ENCODE measurements at places on chromosomes 1 and 21. TPM values are rescaled to one million over a fixed set of nuclear protein-coding genes. Genes with fewer than 3 reads are reported as not detected.

DNA sequence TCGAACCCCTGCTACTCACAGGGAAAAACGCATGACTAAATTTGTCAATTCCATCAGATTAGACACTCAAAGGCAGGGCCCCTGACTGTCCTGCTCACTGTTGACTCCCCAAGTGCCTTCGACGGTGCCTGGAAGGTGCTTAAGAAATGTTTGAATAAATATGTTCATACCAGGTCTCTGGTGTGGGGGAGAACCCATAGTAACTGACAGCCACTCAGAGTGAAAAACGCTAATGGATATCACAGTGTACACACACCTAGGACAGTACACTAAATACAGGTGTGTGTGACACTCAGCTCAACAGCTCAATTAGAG is 39.7 kb upstream of the WASF2 start:
- DNase-seq, result no peak

The C1QTNF12 gene
- 7.8 TPM for total RNA-seq

- no peak for DNase-seq
Observed at GRCh38 chr1:35573198-35574124, at the start of gene TFAP2E. TSS of gene TFAP2E (plus strand) at chr1:35573314. CDS start at chr1:35573578, 264 bp downstream.

- no peak for DNase-seq
Observed at GRCh38 chr1:232385221-232385620, 244.7 kb downstream of the SIPA1L2 start.

- DNase-seq, result no peak
Observed at GRCh38 chr1:114902343-114902742, 47.7 kb downstream of the SYCP1 start.

GRCh38 chr21:44838039-44838895 is 20.4 kb upstream of the SUMO3 start:
- DNase-seq, result no peak

The CDK11A gene
- 58.0 TPM for total RNA-seq

DNA sequence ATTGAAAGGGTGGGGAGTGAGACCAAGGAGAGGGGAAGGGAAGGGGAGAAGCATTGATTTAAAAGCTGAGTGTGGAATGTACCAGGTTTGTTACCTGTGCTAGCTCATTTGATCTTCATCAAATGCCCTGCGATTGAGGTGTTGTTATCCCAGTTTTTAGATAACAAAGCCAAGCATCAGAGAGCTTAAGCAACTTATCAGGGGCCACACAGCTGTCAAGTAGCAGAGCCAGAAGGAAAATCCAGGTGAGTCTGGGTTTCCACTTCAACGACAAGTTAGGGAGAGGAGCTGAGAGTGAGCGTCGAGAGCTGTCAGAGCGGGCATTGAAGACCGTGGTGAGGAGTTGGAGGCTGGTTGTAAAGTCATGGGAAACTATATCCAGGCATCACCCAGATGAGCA is 146.9 kb upstream of the IRF2BP2 start:
- DNase-seq, result no peak

The LYPD8 gene
- not detected for total RNA-seq

- DNase-seq, result no peak
Observed at GRCh38 chr1:21629971-21630370, 39.2 kb downstream of the RAP1GAP start.

- no peak for DNase-seq
Observed at GRCh38 chr21:38533887-38534286, 35.6 kb upstream of the ERG start.

GRCh38 chr1:208837242-208837641 is 593.1 kb upstream of the PLXNA2 start:
- no peak for DNase-seq

GRCh38 chr21:41641821-41642701 is 124.8 kb downstream of the RIPK4 start:
- no peak for DNase-seq

DNA sequence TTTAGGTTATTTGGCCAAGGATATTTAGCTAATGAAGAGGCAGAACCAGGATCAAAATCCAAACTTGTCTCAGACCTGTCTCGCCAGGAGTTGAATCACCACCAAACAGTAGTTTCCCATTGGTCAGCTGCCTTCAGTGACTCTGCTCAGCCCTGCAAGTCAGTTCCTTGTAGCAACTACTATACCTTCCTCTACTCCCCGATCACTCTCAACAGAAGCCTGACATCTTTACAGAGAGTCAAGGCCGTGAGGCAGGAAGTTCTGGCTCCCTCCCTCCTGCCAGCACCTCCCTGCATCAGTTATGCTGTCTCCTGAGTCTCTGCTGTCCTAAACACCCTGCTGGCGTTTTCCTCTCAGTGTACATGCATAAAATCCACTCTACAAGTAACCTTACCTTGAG is 13.2 kb downstream of the PSMD4 start:
- no peak for DNase-seq

DNA sequence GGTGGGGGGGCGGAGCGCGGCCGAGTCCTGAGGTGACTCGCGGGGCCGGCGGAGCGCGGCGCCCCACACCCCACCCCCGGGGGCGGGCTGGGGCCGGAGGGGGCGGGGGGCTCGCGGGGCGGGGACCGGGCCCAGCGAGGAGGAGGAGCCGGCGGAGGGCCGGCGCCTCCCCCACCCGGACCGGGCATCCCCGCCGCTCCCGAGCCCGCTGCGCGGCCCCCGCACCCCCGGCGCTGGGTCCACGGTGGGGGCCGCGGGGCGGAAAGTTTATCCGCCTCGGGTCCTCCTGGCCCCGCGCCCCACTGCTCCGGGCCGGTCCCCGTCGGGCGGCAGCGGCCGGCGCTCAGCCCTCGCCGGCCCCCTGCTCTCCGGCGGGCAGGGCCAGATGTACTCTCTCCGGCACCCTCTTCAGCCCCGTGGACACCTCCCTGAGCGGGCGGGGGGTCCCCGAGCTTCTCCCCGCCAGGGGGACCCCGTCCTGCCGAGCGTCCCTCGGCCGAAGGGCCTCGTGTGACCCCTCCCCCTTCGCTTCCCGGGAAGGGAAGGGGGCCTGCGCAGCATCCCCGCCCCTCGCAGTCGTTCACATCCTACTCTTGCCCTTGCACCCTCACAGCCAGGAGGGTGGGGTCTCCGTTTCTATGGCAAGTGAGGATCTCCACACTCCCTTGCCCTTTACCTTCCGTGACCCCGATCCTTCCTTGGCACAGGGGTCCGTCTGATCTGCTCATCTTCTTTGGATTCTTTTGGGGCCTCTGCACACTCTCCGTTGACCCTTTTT is 663 bp downstream of the CAMTA1 start:
- peak; percentile 20 for DNase-seq

DNA sequence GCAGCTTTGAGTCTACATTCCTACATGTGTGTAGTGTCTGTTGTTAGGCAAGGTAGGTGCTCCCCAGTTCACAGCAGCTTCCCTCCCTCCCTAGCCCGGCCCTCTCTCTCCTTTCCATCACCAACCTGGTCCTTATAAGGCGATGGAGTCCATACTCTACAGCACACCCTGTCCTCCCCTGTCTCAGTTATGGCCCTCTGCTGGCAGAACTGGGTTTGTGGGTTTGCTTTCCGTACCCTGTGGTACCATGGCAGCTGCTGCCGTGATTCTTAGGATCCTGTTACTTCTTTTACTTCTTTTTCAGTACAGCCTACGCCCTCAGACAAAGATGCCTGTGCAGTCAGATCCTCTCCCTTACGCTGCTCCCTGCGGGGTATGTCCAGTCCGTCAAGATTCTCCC is 31.7 kb downstream of the AK5 start:
- DNase-seq, result peak; percentile 59

- no peak for DNase-seq
Observed at GRCh38 chr1:154536570-154536969, 21.9 kb downstream of the UBE2Q1 start.

DNA sequence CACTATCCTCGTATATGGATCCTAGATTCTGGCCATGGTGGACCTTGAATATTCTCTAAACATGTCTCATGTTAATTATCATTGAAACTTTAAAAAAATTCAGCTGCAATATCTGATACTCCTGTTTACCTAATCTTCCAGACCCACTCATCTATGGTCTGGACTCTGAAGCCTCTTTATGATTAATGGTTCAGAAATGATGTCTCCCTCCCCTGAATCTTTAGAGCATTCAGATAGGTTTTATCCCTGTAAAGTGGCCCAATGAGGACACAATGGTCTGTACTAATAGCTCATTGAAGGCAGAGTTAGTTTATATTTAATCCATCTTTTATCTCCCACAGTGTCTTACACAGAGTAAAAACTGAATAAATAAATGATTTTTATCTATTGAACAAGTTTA is 53.0 kb upstream of the DUSP10 start:
- no peak for DNase-seq

GRCh38 chr1:242241936-242242335 is 243.0 kb upstream of the MAP1LC3C start:
- no peak for DNase-seq

The OR2L8 gene
- total RNA-seq, result not detected

The RXFP4 gene
- total RNA-seq, result not detected

The SCAF4 gene
- total RNA-seq, result 39.6 TPM

- DNase-seq, result no peak
Observed at GRCh38 chr1:179205284-179205683, 24.2 kb downstream of the ABL2 start.
